GM12878 (cell line): ENCODE measurements at places on chromosomes 1 and 21. TPM values are rescaled to one million over a fixed set of nuclear protein-coding genes. Genes with fewer than 3 reads are reported as not detected.

Gene LAPTM5
- polyA plus RNA-seq = 977 and 996 TPM in 2 replicates

Gene HRNR
- not detected in 2 replicates for polyA plus RNA-seq

Gene LCE1D
- not detected in 2 replicates for polyA plus RNA-seq

Gene SIK1
- 0.19 TPM in 1 of 2 replicates, not detected in the other for polyA plus RNA-seq

Gene ZNF692
- polyA plus RNA-seq = 37.3 and 40.8 TPM in 2 replicates

Gene PEAR1
- not detected in 2 replicates for polyA plus RNA-seq

Gene LRRC71
- polyA plus RNA-seq = not detected in 2 replicates

Gene CD52
- 382 and 401 TPM in 2 replicates for polyA plus RNA-seq

Gene KCNA2
- not detected in 2 replicates for polyA plus RNA-seq

Gene TRIM58
- not detected in 2 replicates for polyA plus RNA-seq

Gene TMEM54
- polyA plus RNA-seq = 0.74 and 0.94 TPM in 2 replicates

Gene TTC39A
- 0.18 and 1.1 TPM in 2 replicates for polyA plus RNA-seq

Gene OR2L3
- polyA plus RNA-seq = not detected in 2 replicates

Gene CLDN17
- polyA plus RNA-seq = not detected in 2 replicates

DNA sequence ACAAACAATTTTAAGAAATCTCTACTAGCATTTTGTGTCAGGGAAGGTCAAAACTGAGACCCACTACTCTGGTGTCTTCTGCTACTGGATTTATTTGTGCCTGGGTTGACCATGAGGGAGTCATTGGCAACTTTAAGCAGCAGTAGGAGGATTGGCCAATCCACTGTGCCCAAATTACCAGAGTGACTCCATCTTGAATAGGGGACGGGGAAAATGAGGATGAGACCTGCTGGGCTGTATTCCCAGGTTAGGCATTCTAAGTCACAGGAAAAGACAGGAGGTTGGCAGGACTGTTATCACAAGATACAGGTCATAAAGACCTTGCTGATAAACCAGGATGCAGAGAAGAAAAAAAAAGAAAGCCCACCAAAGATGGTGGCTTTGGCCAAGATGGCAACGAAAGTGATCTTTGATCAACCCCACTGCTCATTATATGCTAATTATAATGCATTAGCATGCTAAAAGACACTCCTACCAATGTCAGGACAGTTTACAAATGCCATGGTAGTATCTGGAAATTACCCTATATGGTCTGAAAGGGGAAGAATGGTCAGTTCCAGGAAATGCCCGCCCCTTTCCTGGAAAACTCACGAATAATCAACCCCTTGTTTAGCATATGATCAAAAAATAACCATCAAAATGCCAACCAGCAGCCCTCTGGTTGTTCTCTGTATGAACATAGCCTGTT, 200.9 kb downstream of the LTN1 start:
- no peak for DNase-seq

- DNase-seq = no peak
These were observed 278.5 kb downstream of the MRPL39 start for GRCh38 chr21:25328736-25329135.

GRCh38 chr1:244150665-244151064, 99.6 kb downstream of the ZBTB18 start:
- DNase-seq = no peak

GRCh38 chr1:6785728-6786505, 663 bp downstream of the CAMTA1 start:
- no peak for DNase-seq

DNA sequence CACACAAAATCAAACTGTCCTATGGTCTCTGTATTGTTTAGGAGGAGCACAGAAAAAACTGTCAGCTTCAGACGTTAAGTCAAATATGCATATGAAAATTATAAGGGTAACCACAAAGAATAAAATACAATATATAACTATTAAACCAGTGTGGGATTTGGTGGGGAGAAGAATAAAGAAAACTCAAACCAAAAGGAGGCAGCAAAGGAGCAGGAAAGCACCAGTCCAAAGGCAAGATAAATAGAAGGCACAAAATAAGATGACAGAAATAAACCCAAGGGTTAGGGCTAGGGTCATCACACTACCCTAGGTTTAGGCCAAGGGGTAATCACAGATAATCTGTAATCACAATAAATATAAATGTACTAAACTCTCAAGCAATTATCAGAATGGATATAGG, 32.8 kb downstream of the DLGAP3 start:
- DNase-seq = no peak

DNA sequence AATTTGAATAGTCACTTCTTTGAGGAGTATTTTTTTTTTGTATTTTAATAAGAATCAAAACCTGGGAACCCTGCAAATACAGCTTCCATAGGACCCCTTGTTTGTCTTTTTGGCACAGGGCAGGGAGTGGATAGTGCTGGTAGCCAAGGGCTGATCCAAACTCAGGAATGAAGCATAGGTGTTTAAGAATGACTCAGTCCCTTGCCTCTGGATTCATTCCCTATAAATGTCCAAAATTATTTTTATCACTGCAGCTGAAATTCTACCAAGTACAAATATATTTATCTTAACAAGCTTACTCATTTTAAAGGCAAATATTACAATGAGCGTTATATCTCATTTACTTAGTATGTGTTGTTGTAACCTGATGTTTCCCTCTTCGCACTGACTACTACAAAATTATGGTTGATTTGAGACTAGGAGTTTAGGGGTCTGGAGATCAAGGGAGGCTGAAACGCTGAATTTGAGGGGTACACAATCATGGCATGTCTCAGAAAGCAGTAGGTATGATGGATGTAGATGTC, 278.6 kb upstream of the LYPLAL1 start:
- DNase-seq = no peak

- no peak for DNase-seq
These were observed 71.1 kb downstream of the SKI start for GRCh38 chr1:2299131-2299627.

DNA sequence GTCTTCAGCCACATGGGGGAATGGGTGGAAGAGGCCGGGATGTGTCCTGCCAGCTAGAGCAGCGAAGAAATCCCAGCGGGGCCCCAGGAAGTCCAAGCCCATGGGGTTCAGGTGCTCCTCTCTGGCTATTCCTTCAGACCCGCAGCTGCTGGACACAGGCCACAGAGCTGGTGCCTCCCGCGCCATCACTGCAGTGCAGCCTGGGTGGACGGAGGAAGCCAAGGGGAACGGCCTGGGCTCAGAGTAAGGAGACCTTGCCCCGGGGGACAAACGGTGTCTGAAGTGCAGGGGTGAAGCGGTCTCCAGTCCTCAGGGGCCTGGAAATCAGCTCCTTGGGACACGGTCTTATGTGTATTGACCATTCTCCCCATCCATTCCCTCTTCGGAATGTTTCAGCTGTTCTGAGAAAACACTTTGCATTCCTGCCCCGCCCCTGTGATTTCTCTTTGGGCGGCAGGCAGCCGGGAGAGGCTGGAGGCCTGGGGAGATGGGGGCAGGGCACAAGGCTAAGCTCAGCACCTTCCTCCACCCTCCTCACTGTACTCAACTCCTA, 18.4 kb downstream of the MTHFR start:
- DNase-seq = no peak

DNA sequence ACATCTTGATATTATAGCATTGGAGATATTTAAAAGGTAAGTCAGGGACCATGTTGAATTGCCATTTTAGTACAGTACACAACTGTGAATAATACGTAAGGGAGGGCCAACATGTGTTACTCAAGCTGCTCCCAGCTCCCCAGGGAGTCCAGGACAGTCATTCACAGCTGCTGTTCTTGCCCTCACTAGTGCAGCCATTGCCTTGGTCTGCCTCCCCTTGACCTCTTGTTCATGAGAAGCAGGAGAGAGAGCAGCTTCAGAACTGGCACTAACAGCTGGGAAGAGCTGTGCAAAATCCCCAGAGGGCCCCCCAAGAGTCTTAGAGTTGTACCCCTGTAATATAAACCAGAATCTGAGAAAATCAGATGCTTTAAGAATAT, 16.4 kb downstream of the TCEANC2 start:
- no peak for DNase-seq

DNA sequence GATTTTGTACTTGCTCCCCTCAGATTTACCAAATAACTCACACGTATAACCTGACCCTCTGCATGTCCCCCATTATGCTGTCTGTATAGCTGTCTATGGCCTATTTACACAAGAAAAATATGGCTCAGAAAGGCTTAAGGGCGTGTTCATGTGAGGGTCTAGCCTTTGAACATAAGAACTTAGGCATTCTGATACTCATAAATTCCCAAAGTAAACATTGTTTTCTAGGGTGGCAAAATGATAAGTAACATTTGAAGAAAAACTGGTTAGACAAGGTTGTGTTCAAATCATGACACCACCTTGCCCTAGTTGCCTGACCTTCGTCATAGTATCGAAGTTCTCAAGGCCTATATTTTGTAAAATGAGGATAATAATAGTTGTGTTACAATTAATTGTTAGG, 394.6 kb downstream of the LRRIQ3 start:
- DNase-seq = no peak

- DNase-seq = no peak
These were observed 22.0 kb upstream of the SLC26A9 start for GRCh38 chr1:205965036-205965884.

DNA sequence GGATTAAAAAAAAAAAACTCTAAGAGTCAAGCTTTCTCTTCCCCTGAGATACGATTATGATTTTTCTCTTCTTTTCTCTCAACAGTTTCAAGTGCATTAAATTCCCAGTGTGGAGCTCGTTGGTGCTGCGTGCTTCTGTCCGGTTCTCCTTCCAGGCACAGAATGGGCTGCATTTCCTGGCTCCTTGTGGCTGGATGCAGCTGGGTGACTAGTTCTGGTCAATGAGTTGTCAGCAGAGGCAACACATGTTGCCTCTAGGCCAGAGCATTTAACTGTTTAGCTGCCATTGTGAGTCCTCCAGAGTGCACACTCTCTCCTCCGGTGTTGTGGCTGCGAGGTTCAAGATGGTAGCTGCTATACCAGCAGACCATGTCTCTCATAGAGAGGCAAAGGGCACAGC, 312.9 kb downstream of the RRAGC start:
- DNase-seq = no peak

DNA sequence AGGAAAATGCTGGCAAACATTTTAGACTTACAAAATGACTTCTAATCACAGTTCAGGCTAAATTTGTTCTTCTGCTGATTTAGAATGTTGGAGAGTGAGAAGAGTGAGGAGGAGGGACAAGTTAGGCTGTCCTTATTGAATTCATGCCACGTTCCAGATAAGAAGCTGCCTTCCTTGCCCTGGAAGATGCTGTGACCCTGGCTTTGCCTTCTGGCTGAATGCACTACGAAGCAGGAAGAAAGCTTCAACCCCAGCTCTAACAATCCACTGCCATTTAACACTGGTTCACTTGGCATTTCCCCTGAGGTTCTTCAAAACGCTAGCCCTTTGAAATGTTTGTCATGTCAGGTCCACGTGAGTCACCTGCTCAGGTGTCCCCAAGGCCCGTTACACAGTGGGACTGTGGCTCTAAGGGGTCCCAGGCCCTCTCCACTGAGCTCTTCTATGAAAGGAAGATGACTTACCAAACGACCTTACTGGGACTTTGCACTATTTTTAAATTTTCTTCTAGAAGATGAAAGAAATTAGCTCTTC, 30.0 kb upstream of the LRRC8C start:
- DNase-seq = no peak

- DNase-seq = no peak
These were observed 52.5 kb downstream of the MRPL37 start for GRCh38 chr1:54252371-54252936.

- no peak for DNase-seq
These were observed at the start of gene PRDM2 for GRCh38 chr1:13699936-13700520. Gene PRDM2 (plus strand): TSS chr1:13700188. CDS start chr1:13715606, 15,418 bp downstream.

DNA sequence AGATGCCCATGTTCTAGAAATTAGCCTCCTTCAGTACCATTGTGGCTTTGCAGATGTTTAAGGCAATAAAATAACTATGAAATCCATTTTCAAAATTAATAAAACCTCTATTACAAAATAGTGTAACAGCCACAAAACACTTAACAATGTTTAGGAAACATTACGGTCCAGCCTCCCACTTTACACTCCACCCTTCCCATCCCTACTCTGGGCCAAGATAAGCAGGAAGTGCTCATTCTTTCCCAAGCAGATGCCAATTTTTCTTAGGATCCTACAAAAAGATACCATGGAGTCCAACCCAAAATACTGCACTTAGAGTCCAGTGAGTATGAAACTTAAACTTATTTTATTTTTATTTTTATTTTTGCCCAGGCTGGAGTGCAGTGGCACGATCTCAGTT, 150.8 kb downstream of the NR5A2 start:
- no peak for DNase-seq

GRCh38 chr21:37865156-37865555, 51.1 kb downstream of the KCNJ6 start:
- DNase-seq = no peak

DNA sequence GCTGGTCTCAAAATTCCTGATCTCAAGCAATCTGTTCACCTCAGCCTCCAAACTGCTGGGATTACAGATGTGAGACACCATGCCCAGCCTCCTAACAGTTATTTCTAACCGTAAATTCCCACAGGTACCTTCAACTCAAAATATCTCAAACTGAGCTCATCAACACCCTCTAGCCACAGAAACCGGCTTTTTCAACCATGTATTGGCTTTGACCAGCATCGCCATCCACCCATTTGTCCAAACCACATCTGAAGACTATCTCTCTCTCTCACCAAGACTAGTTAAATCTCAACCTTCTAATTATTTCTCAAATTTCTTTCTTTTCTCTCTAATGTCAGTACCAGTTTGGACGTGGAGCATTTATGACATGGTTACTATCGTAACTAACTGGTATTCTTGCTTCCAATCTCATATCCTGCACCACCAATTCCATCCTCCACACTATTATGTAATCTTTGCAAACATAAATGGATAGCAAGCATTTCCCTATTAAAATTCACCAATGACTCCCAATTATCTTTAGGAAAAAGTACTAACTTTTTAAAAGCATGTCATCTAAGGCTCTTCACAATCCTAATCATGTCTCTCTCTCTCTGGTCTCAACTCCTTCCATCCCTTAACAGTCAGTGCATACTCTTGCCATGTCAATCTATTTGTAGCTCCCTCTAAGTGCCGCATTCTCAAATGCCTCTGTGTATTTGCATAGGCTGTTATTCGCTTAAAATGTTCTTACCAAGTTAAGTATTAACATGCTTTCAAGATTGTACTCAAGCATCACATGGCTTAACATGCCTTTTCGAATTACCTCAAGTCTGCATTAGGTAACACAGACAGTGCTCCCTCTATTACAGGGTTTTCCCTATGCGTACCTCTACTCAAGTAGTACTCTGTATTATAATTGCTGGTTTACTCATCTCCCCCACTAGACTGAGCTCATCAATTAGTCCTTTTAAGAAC, 18.1 kb downstream of the RSBN1 start:
- no peak for DNase-seq
